ENCODE measurements at places on chromosomes 5 and 9. TPM values are rescaled to one million over a fixed set of nuclear protein-coding genes. Genes with fewer than 3 reads are reported as not detected.

TMEM161B gene
- 39.5 TPM for total RNA-seq

B4GALT1 gene
- 0.82 TPM for total RNA-seq

MORN5 gene
- 0.82 TPM for total RNA-seq

CATSPER3 gene
- 0.82 TPM for total RNA-seq

DNA sequence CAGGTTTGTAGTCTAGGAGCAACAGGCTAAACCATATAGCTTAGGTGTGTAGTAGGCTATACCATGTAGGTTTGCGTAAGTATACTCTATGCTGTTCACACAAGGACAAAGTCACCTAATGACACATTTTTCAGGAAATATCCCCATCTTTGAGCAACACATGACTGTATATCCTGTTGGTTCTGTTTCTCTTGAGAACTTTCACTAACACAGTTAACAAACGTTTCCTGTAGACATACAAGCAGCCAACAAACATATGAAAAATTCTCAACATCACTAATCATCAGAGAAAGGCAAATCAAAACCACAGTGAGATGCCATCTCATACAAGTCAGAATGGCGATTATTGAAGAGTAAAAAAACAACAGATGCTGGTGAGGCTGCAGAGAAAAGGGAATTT is 68.2 kb downstream of the NR2F1-AS1 start:
- DNase-seq = no peak

- DNase-seq = no peak
These were observed 153.1 kb downstream of the PCSK1 start for GRCh38 chr5:96279801-96280542.

DNA sequence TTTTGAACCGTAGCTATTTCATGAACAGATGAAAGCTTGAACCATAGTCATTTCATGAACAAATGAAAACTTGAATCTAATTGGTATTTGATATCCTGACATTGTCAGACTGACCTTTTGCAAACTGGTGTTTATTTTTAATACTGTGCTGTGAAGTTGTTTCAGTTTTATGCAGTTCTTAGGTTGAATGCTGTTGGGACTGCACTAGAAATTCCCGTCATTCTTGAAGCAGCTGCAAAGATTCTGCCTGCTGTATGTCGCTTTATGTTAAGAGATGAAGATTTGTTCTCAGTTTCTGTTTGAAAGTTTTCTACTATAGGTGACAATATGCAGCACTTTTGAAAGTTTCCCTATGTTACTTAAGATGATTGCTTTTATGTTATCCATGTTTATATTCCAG is 22.5 kb upstream of the FAM120AOS start:
- no peak for DNase-seq

DNA sequence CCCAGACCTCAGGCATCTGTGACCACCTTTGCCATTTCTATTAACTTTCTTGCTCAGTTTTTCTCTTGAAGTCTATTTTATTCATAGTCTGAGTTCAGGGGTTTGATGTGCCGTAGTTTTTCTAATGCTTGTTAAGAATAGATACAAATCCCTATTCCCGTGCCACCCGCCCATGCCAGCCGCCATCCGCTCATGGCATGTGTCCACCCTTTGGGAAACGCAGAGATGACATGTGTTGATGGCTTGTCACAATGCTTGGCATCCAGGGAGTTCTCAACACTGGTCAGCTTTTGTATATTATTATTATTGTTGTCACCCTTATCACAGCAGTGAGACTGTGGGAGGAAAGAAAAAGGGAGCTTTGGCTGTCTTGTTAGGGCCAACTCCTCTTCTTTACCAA is 17.3 kb upstream of the ANGPTL2 start:
- DNase-seq = no peak

DNA sequence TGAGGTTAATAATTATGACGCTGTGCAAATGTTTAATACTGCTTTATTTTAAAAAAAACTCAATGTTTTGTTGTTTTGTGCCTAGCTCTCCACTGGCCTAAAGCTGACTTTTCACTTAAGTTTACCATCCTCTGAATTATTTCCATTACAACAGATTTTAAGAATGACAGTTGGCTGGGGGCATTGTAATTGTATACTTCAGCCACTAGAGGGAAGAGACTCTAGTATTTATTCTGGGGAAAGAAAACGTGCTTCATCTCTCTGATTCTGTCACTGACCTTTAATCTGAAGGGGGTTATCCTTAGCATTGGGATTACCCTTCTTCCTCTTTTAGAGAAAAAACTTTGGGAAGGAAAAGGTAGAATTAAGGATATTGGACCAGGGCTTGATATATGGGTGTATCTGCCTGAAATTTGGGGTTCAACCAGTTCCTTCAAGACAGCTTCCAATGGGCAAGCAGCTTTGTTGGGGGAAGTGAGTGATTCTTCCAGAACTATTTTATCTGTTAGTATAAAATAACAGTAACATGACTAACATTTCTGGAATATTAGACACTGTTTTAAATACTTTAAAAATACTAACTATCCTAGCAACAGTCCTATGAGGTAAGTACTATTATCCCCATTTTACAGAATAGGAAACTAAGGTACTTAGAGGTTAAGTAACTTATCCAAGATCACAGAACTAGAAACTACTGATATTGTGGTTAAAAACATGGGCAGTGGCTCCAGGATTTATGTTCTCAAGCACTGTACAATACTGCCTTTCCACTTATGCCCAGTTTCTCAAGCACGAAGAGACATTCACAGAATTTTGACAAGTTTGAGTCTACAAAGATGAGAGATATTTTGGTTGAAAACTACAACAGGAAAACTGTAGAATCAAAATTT is 208.4 kb downstream of the CD180 start:
- no peak for DNase-seq

DNA sequence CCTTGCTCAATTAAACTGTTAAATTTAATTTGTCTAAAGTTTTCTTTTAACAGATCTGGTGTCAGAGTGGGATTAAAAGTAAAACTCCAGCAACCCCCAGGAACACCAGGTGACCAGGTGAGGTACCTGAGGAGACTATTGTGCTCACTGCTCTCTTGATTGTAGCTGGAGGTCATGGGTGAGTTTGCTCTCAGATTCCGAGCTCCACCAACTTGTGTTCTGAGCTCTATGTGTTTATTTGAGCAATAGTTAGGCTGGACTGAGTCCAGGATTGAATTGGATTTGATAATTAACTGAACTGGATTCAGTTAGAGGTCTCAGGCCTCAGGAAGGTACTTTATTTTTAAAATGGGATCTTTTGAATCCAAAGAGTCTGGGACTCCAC is 17.9 kb upstream of the SCGB3A2 start:
- DNase-seq = no peak

GRCh38 chr9:14066831-14067230 is 247.1 kb downstream of the NFIB start:
- DNase-seq = no peak
